NCI-H526 (cell line): ENCODE measurements at places on chromosomes 16 and 17.

GRCh38 chr17:43637563-43638323, 24.0 kb downstream of the MEOX1 start:
- no peak for DNase-seq

DNA sequence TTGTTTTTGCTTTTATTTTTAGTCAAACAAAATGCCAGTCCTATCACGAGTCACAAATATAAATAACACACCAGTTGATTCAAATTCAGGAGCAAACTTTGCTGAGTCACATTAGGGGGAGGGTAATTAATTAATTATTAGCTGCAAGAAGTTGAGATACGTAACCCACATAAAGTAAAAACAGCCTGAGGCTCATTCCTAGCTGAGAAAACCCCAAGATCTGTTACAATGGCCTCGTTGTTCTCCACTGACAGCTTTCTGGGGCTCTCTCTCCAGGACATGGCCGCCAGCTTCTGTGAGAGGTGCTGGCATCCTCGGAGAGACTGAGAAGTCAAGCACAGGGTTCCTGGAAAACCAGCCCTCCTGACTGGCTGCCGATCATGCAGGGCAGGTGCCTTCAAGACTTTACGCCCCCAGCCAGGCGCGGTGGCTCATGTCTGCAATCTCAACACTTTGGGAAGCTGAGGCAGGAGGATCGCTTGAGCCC, 11.1 kb downstream of the RAB40B start:
- no peak for DNase-seq

DNA sequence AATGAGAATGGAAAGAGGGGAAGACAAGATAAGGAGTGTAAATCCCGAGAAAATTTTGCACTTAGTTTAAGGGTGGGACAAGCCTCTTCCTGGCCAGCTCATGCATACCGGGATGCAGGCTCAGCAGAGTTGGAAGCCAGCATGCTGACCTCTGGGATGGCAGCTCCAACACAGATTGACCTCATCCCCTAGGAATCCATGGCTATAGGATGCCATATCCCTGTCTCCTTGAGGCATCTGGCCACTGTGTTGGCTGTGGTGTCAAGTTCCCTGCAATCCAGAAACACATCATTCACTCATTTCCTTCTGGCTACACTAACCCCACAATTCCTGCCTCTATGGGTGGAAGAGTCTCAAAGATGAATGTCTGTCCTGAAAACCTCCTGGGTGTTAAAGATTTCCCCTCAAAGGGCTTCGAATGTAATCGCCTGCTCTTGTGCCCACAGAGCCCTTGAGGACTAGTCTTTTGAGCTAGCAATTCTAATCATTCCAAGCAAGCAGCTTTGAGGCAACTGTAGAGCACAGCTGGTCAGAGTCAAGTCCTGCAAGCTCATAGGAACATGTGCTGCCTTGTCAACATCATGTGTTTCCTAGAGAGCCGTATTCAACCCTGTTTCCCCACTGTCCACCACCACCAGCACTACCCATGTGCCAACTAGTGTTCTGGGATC, 141.4 kb downstream of the PMP22 start:
- DNase-seq: no peak

DNA sequence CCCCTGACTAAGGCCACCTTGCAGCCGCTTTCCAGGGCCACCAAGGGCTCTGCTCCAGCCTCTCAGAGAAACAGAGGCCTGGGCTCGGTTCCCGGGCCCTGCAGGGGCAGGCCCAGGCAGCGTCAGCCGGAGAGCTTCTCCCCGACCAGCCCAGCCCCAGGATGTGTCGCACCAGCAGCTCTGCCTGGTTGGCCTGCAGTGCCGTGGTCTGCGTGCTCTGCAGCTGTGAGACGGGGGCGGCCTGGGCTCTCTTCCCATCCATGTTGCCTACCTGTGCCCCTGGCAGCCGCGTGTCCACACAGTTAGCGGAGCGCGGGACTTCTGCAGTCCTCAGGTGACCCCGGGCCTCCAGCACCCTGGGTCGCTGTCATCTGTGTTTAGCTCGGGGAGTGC, 4.8 kb downstream of the IGFALS start:
- no peak for DNase-seq

DNA sequence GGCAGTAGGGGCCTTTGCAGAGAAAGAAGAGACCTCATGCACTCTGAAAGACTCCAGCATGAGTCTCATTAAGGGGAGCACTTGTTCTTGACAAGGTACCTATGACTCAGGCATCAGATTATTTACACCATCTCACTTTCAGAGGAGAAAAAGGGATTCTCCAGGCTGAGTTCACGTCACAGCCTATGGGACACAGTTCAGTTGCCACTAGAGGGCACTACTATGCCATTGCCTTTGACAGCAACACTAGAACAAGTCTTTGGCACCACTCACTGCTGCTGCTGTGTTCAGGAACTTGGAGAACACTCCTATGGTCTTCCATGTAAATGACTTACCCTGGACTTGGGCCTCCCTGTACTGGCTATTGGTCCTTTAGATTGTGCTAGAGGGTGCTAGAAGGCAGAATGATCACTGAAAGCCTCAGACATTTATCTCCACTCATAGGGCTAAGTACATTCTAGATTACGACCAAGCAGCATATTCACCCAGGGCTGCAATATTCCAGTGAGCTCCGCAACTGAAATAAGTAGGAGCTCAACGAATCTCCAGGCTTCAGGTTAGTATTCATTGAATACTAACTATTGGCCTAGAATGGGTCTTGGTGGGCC, 225.1 kb upstream of the CA10 start:
- peak; percentile 40 for DNase-seq

- DNase-seq: no peak
Measured at GRCh38 chr17:75342996-75343395, 53.8 kb upstream of the SLC25A19 start.

DNA sequence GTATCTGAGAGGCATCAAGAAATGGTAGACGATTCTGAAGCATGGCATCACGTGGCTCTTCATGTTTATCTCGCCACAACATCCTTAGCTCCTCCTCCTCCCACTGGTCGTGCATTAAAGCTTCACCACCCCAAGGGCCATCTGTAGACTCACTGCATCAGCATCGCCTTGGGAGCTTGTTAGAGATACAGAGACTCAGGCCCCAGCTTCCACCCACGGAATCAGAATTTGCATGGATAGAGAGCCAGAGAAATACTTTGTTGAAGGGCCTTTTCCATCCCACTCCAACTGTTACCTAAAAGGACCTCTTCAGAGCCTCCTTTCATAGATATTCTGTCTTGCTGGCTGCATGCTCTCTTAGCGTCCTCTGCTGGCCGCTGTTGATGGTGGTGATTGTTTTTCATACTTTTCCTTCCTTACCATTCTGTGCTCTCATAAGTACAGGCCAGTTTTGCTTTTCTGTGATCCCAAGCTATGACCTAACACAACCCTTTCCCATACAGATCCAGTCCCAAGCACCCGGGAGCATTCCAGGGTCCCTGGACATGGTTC, 1049.4 kb upstream of the EEF2KMT start:
- DNase-seq: no peak
